ENCODE measurements at places on chromosomes 6 and 20. TPM values are rescaled to one million over a fixed set of nuclear protein-coding genes. Genes with fewer than 3 reads are reported as not detected.

Gene FRMD1
- not detected for total RNA-seq

Gene MOG
- total RNA-seq: not detected

Gene PROKR2
- not detected for total RNA-seq

Gene PEX7
- 8.1 TPM for total RNA-seq

Gene NKX2-2
- total RNA-seq: not detected

Gene CST7
- total RNA-seq: not detected

Gene GRIK2
- total RNA-seq: 0.64 TPM

Gene CST5
- total RNA-seq: not detected

Gene KCNK15
- total RNA-seq: not detected

Gene RSPO4
- 0.84 TPM for total RNA-seq

Gene HLA-DRA
- 4.7 TPM for total RNA-seq

Gene DEFB114
- not detected for total RNA-seq

Gene PSORS1C1
- 9.8 TPM for total RNA-seq

Gene OR11A1
- total RNA-seq: not detected

Gene CLPSL2
- 1.7 TPM for total RNA-seq

Gene GSTA2
- total RNA-seq: not detected

Gene PAX1
- not detected for total RNA-seq

Gene C6orf15
- not detected for total RNA-seq

Gene ZNF391
- total RNA-seq: 1.1 TPM

Gene KHDC1L
- 5.4 TPM for total RNA-seq

Gene B3GAT2
- total RNA-seq: not detected

Gene PRR18
- not detected for total RNA-seq

Gene C6orf52
- 3.9 TPM for total RNA-seq
